ENCODE measurements at places on chromosomes 6 and 20.
A peak's percentile ranks its signal among the peaks of the same experiment; 100 is the strongest.

DNA sequence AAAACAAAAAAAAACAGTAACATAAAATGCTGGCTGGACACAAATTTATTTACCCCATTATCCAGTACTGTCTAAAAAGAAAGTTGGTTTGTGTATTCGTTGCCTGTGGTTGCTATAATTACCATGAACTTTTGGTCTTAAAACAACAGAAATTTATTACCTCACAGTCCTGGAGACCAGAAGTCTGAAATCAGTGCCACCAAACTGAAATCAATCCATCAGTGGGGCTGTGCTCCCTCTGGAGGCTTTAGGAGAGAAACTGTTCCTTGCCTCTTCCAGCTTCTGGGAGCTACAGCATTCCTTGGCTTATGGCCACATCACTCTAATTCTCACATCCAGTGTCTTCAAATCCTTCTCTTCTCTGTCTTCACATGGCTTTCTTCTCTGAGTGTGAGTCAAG lies 79.4 kb downstream of the SNX5 start:
- no peak for DNase-seq

DNA sequence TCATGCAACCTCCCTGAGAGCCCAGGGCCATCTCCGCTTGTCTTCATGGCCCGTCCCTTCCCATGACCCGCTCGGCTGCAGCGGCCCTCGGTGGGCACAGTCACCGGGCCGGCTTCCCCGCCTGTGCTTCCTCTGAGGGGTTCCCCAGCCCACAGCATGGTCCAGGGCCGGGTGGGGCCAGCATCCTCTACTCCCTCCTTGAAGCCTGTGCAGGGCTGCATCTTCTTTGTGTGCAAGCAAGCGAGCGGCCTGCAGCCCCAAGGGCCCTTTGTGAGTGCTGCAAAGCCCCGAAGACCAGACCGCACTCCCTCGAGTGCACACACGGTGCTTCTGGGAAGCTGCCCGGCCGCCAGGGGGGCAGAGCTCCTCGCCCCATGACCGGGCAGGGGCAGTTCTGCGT lies 265.8 kb downstream of the TAF4 start:
- no peak for DNase-seq

- DNase-seq: no peak
Measured at GRCh38 chr20:43983904-43984361, 69.3 kb downstream of the TOX2 start.

GRCh38 chr20:36860811-36861624 lies 14.9 kb upstream of the TLDC2 start:
- DNase-seq: no peak

DNA sequence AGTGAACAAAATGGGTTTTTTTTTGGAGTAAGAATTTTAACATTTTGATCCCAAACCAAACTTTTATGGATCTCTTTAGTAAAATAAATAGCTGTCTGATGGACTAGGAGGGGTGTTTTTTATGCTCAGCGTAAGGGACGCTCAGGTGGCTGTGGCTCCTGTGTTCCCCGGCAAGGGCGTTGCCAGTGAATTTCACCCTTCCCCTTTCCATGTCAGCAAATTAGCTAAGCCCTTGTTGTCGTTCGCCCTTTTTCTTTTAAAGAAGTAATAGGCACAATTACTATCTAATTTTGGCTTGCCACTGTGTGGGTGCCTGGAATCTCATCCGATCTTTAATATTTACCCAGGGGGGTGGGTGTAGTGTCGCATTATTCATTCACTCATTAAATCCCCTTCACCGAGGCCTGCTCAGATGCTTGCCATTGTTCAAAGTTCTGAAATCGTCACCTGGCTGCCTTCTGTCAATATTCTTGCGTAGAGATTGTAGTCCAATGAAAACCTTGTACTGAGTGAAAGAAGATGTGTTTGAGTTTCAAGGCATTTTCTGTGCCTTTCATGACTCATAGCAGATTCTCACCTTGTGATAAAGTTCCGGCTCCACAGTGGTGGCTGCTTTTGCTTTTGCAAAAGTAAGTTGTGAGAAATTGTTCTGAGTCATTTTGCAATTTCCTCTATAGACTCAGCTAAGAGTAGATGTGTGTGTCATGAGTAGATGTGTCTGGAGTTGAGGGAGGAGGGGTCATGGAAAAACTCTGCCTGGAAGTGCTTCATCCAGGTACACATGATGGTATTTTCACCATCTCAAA lies 40.0 kb upstream of the CLDN20 start:
- peak; percentile 87 for DNase-seq

DNA sequence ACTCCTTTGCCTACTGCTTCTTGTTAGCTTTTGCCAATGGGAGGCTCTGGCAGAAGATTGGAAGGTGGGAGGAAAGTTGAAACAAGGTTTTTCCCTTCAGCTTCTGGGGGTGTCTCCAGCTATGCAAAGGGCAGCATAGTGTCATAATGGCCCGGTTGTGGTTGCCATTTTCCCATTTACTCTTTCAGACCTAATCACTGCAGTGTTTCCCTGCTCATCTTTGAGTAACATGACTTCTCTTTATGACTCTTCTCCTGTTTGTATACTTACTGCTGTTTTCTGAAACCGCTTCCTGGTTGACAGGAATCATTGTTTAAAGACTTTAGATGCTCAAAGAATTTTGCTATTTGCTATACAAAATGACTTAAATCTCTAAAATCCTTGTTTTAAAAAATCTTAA lies 19.9 kb downstream of the NRN1 start:
- DNase-seq: no peak

- DNase-seq: no peak
Measured at GRCh38 chr6:21001736-21002135, 467.5 kb downstream of the CDKAL1 start.

GRCh38 chr6:11485271-11485670 lies 52.3 kb upstream of the TMEM170B start:
- no peak for DNase-seq

GRCh38 chr20:34627458-34627857 lies 49.4 kb downstream of the PIGU start:
- no peak for DNase-seq

GRCh38 chr20:60408435-60408834 lies 450.2 kb downstream of the CDH26 start:
- no peak for DNase-seq

DNA sequence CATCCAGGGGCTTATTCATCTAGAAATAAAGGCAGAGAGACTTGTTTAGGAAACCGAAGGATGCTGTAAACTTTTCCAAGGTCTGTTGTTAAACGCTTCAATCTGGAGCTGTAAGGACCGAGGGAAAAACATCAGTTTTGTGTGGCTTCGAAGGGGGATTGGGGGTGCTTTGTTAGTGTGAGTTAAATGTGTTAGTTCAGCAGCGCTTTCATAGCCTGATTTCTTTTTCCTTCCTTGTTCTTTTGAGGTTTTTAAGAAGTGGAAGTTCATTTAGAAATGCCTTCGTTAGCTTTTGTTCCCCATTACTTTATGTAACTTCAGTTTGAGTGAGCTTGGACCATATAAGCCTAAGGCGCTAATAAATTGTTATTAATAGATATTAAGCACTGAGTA lies 1.5 kb downstream of the ANKS1A start:
- DNase-seq: no peak

DNA sequence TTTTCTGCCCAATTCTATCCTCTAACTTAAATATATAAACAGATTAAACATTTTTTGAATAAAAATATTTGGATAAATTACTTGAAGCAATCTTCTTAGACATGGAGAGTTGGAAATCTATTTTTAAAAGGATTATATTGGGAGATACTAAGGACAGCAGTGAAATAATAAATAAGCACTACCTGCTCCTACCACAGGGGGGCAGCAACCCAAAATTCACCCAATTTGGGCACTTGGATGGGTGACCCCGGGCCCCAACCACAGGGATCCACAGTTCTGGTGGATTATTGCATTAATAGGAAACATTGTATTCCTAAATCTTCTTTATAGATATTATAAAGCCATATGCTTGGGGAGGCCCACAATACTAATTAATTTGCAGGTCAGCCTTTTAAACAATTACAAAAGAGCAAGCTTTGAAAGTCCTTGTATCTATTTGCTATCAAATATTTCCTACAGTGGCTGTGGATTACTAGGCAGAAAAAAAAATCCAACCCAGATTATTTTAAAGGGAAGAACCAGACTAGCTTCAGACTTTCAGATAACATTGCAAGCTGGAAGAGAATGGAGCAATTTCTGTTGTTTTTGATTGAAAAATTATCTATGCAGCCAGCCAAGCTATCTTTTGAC lies 66.4 kb upstream of the PDE10A start:
- no peak for DNase-seq

DNA sequence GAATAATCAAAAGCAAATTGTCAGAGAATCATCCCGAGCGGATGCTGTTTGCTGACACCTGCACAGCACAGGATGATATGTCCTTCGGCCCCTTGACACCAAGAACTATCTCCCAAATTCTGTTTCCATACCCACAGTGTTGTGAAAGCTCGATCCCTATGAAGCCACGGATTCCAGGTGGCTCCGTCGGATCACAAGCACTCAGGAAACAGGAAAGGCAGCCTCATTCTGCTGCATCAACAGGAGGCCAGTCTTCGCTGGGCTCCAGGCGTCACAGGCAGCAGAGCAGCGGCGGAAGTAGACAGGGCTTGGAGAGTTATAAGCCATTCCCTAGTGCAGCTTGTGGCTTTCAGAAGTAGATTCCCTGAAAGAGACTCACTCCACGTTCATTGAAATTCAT lies 342.3 kb downstream of the C6orf118 start:
- no peak for DNase-seq

- DNase-seq: no peak
Measured at GRCh38 chr20:43322851-43323250, 133.1 kb upstream of the PTPRT start.

GRCh38 chr20:19511931-19512330 lies 246.1 kb upstream of the RIN2 start:
- no peak for DNase-seq

- DNase-seq: no peak
Measured at GRCh38 chr6:156344491-156344890, 432.7 kb upstream of the ARID1B start.

GRCh38 chr6:45640081-45640491 lies 262.4 kb upstream of the SUPT3H start:
- DNase-seq: no peak

GRCh38 chr20:21101453-21101931 lies 4.7 kb downstream of the LINC00237 start:
- DNase-seq: no peak

- DNase-seq: no peak
Measured at GRCh38 chr6:6284221-6284966, 36.1 kb downstream of the F13A1 start.

DNA sequence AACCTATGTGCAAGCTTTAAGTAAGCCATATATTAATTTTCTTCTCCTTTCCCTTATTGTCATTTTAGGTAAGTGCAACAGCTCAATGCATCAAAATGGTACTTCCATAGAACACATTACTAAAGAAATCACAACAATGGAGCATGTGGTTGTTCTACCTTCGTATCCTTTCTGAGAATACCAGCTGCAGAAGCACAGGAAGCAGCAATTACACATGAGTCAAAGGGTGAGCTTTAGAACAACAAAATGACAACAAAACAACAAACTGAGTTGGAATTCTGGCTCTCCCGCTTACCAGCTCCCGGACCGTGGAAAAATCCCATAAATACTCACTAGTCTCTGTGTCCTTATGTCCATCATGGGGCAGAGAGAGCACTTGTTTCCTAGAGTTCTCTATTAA lies 108.9 kb downstream of the BCAS1 start:
- DNase-seq: no peak

- no peak for DNase-seq
Measured at GRCh38 chr6:138157986-138158638, 3.6 kb upstream of the ARFGEF3 start.

- DNase-seq: no peak
Measured at GRCh38 chr6:52209770-52210169, 23.6 kb downstream of the IL17A start.

- DNase-seq: no peak
Measured at GRCh38 chr20:62917720-62918119, 8.6 kb downstream of the DIDO1 start.

DNA sequence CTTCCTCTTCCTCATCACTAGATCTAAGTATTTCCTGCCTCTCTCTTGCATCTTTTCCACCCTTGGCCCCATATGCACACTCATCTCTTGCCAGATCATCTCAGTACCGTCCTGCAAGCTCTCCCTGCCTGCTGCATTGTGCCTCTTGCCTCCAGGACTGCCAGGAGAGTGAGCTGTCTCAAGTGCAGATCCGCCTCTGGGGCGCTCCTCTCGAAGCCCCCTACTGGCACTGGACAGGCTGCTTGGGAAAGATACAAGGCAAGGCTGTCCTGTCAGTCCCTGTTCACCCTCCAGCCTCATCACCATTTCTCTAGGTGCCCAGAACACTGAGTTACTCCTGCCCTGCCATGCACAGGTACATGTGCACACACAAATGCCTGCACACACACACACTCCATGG lies 10.2 kb downstream of the SYNDIG1 start:
- no peak for DNase-seq

DNA sequence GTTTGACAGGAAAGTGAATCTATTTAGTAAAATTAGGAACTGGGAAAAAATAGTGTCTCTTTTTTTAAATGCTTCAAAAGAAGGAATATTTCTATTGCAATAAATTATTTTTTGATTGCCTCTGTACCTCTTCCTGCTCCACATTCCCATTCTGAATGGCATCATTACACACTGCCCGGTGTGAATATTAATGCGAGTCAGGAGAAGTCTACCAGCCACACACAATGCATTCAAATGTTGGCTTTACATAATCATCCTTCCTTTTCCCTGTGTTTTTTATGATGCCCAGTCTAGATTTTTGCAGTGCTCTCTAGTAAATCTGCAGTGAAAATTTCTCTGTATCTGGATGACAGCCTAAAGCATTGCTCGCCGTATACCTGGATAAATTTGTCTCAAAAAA lies 118.9 kb downstream of the SAMD5 start:
- DNase-seq: no peak

GRCh38 chr20:61514396-61514795 lies 262.3 kb downstream of the CDH4 start:
- no peak for DNase-seq

DNA sequence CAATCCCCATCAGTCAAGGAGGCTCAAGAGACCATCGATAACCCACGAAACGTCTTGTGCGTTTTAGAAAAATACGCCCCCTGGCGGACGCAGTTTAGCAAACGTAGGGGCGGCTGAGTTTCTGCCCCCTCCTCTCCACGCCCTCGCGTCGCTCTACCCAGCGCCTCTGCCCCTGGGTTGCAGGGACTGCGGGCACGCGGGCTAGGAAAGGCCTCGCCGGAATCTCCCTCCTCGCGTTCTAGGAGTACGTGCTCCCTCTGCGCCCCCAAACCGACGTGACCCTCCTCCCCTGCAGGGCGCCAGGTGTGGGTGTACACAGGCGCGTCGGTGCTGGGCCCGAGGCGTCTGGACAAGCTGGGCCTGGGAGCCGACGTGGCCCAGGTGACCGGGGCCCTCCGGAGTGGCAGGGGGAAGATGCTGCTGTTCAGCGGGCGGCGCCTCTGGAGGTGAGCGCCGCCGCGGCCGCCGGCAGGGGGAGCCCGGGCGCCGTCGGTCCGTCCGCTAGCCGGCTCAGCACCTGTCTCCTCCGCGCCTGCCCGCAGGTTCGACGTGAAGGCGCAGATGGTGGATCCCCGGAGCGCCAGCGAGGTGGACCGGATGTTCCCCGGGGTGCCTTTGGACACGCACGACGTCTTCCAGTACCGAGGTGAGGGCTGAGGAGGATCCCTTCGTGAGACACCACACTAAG lies 5.3 kb downstream of the MMP9 start:
- no peak for DNase-seq

GRCh38 chr6:32396028-32396427 lies 11.0 kb downstream of the BTNL2 start:
- no peak for DNase-seq
